Thoracic aorta endothelial cell (primary cell): ENCODE measurements at places on chromosomes 3 and 15. TPM values are rescaled to one million over a fixed set of nuclear protein-coding genes. Genes with fewer than 3 reads are reported as not detected.

The ZIC1 gene
- total RNA-seq = 1.7 TPM in 1 of 2 replicates, not detected in the other

The MYO5C gene
- total RNA-seq = 8.1 and 11.7 TPM in 2 replicates

The AGBL1 gene
- not detected in 2 replicates for total RNA-seq

The GPR160 gene
- 3.0 and 5.3 TPM in 2 replicates for total RNA-seq

The SPINT1 gene
- total RNA-seq = 0.93 and 1.4 TPM in 2 replicates

The STAC gene
- total RNA-seq = not detected in 2 replicates

The CCR9 gene
- total RNA-seq = not detected in 2 replicates
